ENCODE measurements at places on chromosomes 16 and 17.

DNA sequence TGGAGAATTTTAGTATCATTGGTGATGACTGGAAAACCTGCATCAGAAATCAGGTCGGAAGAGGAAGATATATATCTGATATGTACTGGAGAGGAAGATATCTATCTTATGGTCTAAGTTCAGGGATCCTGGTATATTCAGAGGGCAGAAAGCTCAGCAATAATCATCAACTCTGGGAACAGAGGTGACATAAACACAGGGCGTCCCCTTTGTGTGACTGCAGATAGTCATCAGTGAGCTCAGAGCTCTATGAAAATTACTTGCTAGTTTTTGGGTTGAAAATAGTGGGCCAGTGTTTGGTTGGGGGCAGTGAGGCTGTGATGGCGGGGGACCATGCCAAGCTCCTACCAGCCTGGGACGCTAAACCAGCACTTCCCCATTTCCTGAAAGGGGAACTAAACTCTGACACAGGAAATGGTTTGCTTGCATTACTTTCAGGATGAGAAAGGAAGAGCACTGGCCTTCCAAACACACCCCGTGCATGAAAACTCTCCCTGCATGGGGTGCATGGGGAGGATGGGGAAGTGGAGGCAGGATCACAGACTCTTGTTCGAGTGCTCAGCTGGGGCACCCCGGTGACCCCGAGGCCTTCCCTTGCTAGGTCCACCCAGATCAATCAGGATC lies 15.8 kb downstream of the NOD2 start:
- no peak for DNase-seq

GRCh38 chr16:69111876-69112230 lies 6.4 kb downstream of the HAS3 start:
- DNase-seq: no peak

GRCh38 chr17:83091257-83092141 lies 12.1 kb downstream of the METRNL start:
- DNase-seq: no peak

- no peak for DNase-seq
Measured at GRCh38 chr17:76473541-76473985, 6.2 kb downstream of the AANAT start.

DNA sequence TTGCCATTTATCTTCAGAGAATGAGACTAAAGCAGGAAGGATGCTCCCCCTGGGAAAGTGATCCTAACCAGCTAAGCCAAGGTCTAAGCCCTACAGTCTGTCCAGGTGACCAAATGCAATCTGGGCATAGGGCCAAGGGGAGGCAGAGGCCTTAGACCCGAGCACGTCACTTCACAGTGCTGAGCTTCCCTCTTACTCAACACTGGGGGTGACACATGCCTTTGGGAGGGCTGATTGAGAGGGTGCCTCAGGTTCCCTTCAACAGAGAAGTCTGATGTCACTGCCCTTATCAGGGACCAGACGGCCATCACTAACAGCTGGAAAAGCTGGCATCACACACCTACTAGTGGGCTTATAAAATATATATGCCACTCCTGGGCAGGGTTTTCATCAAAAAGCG lies 4.0 kb downstream of the CIAO2B start:
- no peak for DNase-seq

DNA sequence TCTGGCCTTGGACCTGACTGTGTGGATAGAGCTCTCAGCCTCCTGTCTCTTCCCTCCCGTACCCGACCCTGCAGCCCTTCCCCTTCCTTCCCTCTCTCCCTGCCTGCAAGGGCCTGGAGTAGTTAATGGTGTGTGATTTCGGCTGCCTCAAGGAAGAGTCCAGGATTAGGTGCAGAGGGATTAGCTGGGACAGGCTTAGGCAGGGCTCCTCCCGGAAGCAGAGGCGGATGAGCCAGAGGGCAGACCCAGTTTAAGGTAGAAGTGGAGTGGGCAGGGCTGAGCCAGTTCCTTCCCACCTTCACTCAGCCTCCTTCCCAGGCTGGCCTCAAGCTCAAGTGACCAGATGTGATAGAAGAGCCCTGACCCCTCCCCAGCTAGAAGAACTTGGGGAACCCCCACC lies 16.8 kb downstream of the GUCY2D start:
- DNase-seq: no peak

DNA sequence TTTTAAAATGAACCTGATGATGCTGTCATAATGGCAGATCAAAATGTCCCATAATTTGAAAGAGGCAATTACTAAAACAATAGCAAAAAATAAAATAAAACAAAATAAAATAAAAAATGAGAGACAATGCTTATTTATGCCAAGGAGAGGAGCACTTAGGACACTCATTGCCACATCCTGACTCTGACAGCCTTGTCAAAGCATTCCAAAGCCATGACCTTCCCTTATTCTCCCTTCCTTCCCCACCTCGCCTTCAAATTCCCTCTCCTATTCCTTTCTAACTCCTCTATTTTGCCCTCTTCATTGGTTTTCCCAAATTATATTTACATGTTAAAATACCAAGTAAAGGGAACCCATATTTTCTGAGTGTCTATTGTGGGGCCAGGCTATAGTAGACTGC lies 220.0 kb downstream of the CDH13 start:
- no peak for DNase-seq

GRCh38 chr17:58918884-58919283 lies 163.2 kb downstream of the PPM1E start:
- no peak for DNase-seq
